ENCODE measurements at places on chromosomes 16 and 17. TPM values are rescaled to one million over a fixed set of nuclear protein-coding genes. Genes with fewer than 3 reads are reported as not detected.

The ABCC6 gene
- total RNA-seq: 2.4 TPM

The BCL7C gene
- total RNA-seq: 40.7 TPM

The ZG16 gene
- not detected for total RNA-seq

The KRTAP3-2 gene
- total RNA-seq: not detected

The TSPAN10 gene
- total RNA-seq: 3.2 TPM

The C17orf100 gene
- 3.1 TPM for total RNA-seq

The RGS11 gene
- total RNA-seq: 2.7 TPM

The NUDT7 gene
- 3.5 TPM for total RNA-seq

The GAST gene
- not detected for total RNA-seq

The NPB gene
- 2.0 TPM for total RNA-seq

GRCh38 chr16:3321816-3322215 lies 16.5 kb downstream of the ZNF75A start:
- H3K27ac ChIP-seq: no peak overlapping the region
- H3K27me3 ChIP-seq: no peaks in the 10 kb centered on the region
- no peak for DNase-seq
- H3K4me1 ChIP-seq: no peaks in the 10 kb centered on the region
- no peak overlapping the region for H3K4me3 ChIP-seq

- H3K4me1 ChIP-seq: no peaks in the 10 kb centered on the region
- H3K27me3 ChIP-seq: peaks cover 2% of the 10 kb centered on the region
- no peak overlapping the region for H3K27ac ChIP-seq
- DNase-seq: no peak
Observed at GRCh38 chr16:81913222-81913621, 98.0 kb downstream of the SDR42E1 start.

DNA sequence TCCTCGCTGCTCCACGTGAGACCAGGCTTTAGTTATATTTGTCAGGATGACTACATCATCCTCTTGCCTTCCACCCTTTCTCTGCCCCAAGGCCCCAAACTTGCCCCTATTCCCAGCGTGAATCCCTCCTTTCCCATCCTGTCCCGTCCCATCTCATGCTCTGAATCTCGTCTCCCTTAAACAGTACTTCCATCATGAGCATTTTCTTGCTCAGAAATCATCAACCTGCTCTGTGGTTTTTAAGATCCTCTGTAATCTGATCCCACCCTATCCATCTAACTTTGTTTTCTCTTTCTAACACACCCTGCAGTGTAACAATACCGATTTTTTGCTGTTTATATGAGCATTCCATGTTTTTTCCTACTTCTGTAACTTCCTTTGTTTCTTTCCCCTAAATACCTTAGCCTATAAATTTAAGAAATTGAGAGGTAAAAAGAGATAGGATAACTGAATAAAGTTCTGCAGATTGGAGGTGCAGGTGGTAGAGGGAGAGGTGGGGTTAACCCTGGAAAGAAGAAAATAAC lies 39.7 kb downstream of the MRTFB start:
- no peaks in the 10 kb centered on the region for H3K4me1 ChIP-seq
- no peaks in the 10 kb centered on the region for H3K36me3 ChIP-seq
- DNase-seq: no peak
- H3K27ac ChIP-seq: no peak overlapping the region
- no peak overlapping the region for H3K4me3 ChIP-seq
- no peaks in the 10 kb centered on the region for H3K27me3 ChIP-seq

- no peak overlapping the region for H3K4me3 ChIP-seq
- no peaks in the 10 kb centered on the region for H3K27me3 ChIP-seq
- H3K4me1 ChIP-seq: peaks cover 34% of the 10 kb centered on the region
- DNase-seq: no peak
- H3K36me3 ChIP-seq: no peaks in the 10 kb centered on the region
- H3K27ac ChIP-seq: no peak overlapping the region
Observed at GRCh38 chr17:19328441-19329061, 34.0 kb downstream of the B9D1 start.

DNA sequence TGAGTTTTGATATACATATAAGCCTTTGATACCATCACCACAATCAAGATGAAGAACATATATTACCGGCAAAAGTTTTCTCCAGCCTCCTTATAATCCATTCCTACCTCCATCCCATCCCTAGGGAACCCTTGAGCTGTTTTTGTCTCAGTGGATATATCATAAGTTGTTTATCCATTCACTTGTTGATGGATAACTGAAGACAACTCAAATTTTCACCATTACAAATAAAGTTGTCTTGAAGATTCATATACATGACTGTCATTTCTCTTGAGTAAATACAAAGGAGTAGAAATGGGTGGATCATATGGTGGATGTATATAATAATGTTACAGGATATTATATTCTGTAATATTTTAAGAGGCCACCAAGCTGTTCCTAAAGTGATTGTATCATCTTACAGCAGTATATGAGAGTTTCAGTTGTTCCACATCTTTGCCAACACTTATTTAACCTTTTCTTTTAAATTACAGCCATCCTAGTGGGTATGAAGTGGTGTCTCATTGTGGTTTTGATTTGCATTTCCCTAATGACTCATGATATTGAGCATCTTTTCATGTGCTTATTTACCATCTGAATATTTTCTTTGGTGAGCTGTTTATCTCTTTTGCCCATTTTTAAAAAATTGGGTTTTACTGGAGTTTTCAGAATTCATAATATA lies 17.4 kb downstream of the NF1 start:
- no peak for DNase-seq
- peaks cover 3% of the 10 kb centered on the region for H3K36me3 ChIP-seq
- H3K4me3 ChIP-seq: no peak overlapping the region
- no peaks in the 10 kb centered on the region for H3K27me3 ChIP-seq
- H3K4me1 ChIP-seq: peaks cover 4% of the 10 kb centered on the region

DNA sequence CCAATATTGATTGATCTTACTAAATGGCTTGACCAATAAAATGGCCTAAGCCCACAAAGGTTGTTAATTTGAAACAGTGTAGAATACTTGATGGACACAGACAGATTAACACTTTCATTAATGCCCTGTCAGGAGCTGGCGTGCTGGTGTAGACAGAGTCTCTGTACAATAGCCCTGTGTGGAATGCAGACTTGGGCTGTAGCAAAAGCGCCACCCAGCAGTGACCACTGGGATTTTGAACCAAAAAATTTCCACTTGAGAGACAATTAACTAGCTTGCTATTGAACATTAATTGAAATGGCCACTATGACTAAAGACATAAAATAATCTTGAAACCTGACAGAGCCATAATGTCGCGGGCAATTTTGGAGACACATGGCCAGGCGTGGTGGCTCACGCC lies 19.7 kb upstream of the GUCY2D start:
- H3K4me1 ChIP-seq: peaks cover 16% of the 10 kb centered on the region
- H3K36me3 ChIP-seq: no peaks in the 10 kb centered on the region
- H3K27ac ChIP-seq: peak overlapping the region; percentile 39
- peak; percentile 22 for DNase-seq
- no peaks in the 10 kb centered on the region for H3K27me3 ChIP-seq

- H3K4me3 ChIP-seq: no peak overlapping the region
- no peak overlapping the region for H3K27ac ChIP-seq
- H3K36me3 ChIP-seq: no peaks in the 10 kb centered on the region
- no peaks in the 10 kb centered on the region for H3K4me1 ChIP-seq
- no peak for DNase-seq
- H3K27me3 ChIP-seq: no peaks in the 10 kb centered on the region
Observed at GRCh38 chr17:19659366-19660177, 11.0 kb downstream of the ALDH3A2 start.

- no peak overlapping the region for H3K27ac ChIP-seq
- no peak overlapping the region for H3K4me3 ChIP-seq
- H3K27me3 ChIP-seq: no peaks in the 10 kb centered on the region
- H3K4me1 ChIP-seq: peaks cover 8% of the 10 kb centered on the region
Observed at GRCh38 chr16:85733155-85733838, 17.6 kb downstream of the C16orf74 start.

DNA sequence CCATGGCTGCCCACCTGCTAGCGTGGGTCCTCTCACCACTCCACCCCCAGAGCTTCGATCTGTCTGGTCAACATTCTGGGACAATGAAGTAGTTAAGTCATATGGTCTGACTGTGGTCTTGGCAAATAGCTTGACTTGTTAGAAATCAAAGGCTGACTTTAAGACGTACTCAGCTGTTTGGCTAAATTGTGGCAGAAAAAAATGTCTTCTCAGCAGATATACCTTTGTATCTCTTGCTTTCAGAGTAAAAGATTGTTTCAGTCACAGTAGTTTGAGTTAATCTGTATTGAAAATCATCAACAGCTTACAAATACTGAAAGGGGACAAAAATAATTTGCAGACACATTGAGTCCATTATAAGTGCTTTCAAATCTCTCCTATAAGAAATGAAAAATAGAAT lies 2.1 kb upstream of the ZNF267 start:
- no peak overlapping the region for H3K27ac ChIP-seq
- DNase-seq: no peak
- H3K4me1 ChIP-seq: peaks cover 24% of the 10 kb centered on the region

DNA sequence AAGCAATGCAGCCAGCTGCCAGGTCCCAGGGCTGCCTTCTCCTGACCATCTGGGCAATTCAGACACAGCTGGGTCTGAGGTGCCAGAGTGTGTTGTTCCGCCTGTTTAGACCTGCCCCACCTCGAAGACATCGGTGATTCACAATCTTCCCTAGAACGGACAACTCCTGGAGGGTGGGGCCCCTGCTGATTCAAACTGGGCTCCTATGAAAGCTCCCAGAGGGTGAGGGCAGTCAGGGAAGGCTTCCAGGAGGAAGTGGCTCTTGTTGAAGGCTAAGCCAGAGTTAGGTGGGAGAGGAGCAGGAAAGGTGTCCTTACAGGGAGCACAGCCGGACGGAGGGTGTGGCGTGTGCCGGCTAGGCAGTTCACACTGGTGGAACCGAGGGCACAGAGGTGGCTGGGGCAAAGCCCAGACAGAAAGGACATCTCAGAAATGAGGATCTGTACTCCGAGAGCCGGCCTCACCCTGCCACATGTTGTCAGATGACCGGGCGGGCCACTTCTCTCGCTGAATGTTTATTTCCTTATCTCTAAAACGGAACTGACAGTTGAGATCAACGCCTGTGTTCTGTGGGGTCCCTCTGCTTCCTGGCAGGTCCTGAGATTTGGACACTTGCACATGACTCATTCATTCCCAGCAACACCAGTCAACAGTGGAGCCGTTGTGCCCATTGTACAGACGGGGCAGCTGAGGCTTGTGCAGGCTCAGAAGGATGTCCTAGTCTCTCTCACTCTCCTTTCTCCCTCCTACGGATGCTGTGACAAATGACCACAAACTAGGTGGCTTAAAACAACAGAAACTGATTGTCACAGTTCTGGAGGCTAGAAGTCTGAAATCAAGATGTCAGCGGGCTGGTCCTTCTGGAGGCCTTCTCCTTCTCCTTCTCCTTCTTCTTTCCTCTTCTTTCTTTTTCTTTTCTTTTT lies 26.9 kb upstream of the LITAF start:
- H3K27ac ChIP-seq: no peak overlapping the region
- no peaks in the 10 kb centered on the region for H3K36me3 ChIP-seq
- H3K4me3 ChIP-seq: no peak overlapping the region
- H3K4me1 ChIP-seq: peaks cover 11% of the 10 kb centered on the region

DNA sequence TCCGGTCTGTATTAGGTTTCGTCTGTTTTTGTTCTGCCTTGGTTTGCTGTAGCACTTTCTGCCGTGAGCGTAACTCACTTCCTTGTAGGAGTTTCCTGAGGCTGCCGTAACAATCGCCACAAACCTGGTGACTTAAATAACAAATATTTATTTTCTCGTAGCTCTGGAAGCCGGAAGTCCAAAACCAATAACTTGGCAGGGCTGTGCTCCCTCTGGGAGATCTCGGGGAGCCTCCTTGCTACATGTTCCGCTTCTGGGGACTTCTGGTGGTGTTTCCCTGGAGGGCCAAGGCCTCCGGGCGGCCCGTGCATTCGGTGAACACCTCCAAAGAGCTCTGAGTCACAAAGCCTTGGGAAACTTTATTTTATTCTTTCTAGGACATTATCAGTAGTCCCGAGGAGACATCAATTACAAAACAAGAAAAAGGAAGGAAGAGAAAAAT lies 6.8 kb upstream of the WDR45B start:
- H3K27ac ChIP-seq: no peak overlapping the region
- H3K4me3 ChIP-seq: no peak overlapping the region
- no peaks in the 10 kb centered on the region for H3K36me3 ChIP-seq
- H3K27me3 ChIP-seq: no peaks in the 10 kb centered on the region
- no peaks in the 10 kb centered on the region for H3K4me1 ChIP-seq

DNA sequence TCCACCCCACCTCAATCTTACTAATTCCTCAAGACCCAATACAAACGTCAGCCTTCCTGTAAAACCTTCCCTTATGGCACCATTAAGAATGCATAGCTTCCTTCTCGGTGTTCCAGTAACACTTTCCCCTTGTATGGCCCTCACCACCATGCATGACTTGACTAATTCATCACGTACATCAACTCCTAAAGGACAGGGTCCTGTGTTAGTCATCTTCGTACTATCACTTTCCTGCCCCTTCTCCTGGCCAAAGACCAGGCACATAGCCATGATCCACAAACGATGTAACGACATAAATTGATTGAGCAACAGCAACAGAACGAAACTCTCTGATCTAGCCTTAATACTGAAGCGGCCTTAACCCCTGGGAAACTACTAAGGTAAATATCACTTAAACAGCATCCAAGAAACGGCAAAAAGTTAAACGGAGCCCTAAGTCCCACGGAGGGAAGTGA lies 612 bp downstream of the PSMD12 start:
- H3K27ac ChIP-seq: peak overlapping the region; percentile 97
- peaks cover 9% of the 10 kb centered on the region for H3K4me1 ChIP-seq
- H3K36me3 ChIP-seq: peaks cover 1% of the 10 kb centered on the region
- H3K27me3 ChIP-seq: no peaks in the 10 kb centered on the region
- DNase-seq: peak; percentile 78
- peak overlapping the region; percentile 97 for H3K4me3 ChIP-seq

GRCh38 chr16:75590920-75591843 lies 25.0 kb downstream of the GABARAPL2 start:
- peaks cover 29% of the 10 kb centered on the region for H3K4me1 ChIP-seq
- peak; percentile 93 for DNase-seq

All from astrocyte (in vitro differentiated cells and primary cell).